ENCODE measurements at places on chromosomes 3 and 15. TPM values are rescaled to one million over a fixed set of nuclear protein-coding genes. Genes with fewer than 3 reads are reported as not detected.

- peak overlapping the region; percentile 96 for H3K27ac ChIP-seq
- H3K27me3 ChIP-seq: no peaks in the 10 kb centered on the region
- no peaks in the 10 kb centered on the region for H3K36me3 ChIP-seq
- H3K4me1 ChIP-seq: no peaks in the 10 kb centered on the region
- DNase-seq: no peak
- peak overlapping the region; percentile 72 for H3K4me3 ChIP-seq
Measured at GRCh38 chr3:196501316-196502044, 2.1 kb downstream of the RNF168 start.

HAPLN3 gene
- 0.60 TPM for polyA plus RNA-seq

- no peaks in the 10 kb centered on the region for H3K36me3 ChIP-seq
- H3K4me3 ChIP-seq: no peak overlapping the region
- no peak overlapping the region for H3K27ac ChIP-seq
- peaks cover 5% of the 10 kb centered on the region for H3K4me1 ChIP-seq
Measured at GRCh38 chr3:175222356-175222755, 363.2 kb downstream of the NAALADL2 start.

- no peaks in the 10 kb centered on the region for H3K27me3 ChIP-seq
- H3K36me3 ChIP-seq: no peaks in the 10 kb centered on the region
- no peak for DNase-seq
- H3K4me3 ChIP-seq: no peak overlapping the region
- H3K27ac ChIP-seq: no peak overlapping the region
- H3K4me1 ChIP-seq: peaks cover 6% of the 10 kb centered on the region
Measured at GRCh38 chr15:34078900-34079299, 22.8 kb downstream of the EMC7 start.

OXSR1 gene
- 22.9 TPM for polyA plus RNA-seq

- H3K36me3 ChIP-seq: no peaks in the 10 kb centered on the region
- H3K27ac ChIP-seq: no peak overlapping the region
- H3K4me1 ChIP-seq: no peaks in the 10 kb centered on the region
- no peak overlapping the region for H3K4me3 ChIP-seq
- DNase-seq: no peak
- no peaks in the 10 kb centered on the region for H3K27me3 ChIP-seq
Measured at GRCh38 chr3:100776746-100777145, 67.5 kb downstream of the TFG start.
